ENCODE measurements at places on chromosomes 1 and 21.

DNA sequence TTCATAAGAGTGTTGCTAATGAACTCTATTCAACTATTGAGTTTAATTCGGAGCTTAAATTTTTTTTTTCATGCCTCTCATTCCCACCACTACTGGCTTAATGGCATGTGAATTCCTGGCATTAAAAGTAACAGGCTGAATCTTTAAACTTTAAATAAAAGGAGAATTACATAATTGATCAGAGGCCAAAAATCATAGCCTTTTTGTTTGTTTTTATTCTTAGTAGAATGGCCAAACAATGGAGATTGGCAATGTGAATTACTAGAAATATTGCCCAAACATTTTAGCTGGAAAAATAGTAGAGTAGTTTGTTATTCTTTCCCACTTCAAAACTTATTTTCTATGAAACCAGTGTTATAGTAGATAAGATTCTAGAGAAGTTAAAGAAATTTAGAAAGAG, 25.1 kb upstream of the PDC start:
- no peak for DNase-seq

DNA sequence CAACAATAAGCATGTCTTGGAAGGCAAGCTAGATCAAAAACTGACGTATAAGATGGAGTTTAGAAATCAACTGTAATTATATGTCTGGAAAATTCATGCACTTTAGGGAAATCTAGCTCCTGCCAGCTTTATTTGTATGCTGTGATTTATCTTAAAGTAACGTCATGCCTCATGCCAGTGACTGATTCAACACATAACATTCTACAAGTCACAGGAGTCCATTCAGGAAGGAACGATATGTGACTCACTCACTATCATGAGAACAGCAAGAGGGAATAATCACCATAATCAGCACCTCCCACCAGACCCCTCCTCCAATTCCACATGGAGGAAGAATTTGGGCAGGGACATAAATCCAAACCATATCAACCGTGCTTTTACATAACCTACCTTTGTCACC, 682.4 kb upstream of the ADAMTS5 start:
- DNase-seq = no peak

DNA sequence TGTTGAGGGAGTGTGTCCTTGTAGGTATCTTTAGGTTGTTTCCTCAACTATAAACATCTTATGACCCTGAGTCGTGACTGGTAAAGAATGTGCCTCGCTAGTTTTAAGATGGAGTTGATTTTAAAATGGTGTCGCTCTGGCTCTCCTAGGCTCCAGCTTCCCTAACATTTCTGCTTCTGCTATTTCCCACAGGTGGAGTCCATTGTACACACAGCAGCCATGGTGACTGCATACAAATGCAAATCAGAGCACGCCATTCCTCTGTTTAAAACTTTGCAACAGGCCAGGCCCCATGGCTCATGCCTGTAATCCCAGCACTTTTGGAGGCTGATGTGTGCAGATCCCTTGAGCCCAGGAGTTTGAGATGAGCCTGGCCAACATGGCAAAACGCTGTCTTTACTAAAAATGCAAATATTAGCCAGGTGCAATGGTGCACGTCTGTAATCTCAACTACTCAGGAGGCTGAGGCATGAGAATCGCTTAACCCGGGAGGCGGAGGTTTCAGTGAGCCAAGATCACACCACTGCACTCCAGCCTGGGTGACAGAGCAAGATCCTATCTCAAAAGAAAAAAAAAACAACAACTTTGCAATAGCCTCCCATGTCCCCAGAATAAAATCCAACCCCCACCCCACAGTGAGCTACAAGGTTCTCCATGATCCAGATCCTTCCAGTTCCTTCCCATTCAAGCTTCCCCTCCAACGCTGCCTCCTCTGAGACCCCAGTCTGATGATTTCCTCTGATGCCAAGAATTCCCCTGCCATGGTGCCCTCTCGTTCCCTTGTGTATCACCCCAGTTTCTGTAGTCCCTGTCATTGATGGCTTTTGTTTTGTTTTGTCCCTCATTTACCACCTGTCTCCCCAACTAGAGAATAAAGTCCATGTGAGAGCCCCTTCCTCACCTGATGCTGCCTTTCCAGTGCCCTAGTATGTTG, 36.9 kb upstream of the KLHDC7A start:
- no peak for DNase-seq

- DNase-seq = peak; percentile 77
These were observed 21.8 kb upstream of the SDHB start for GRCh38 chr1:17075470-17076255.

GRCh38 chr1:3905953-3906671, 6.0 kb upstream of the C1orf174 start:
- no peak for DNase-seq

All from GM13976 (cell line).